ENCODE measurements at places on chromosomes 5 and 9.

DNA sequence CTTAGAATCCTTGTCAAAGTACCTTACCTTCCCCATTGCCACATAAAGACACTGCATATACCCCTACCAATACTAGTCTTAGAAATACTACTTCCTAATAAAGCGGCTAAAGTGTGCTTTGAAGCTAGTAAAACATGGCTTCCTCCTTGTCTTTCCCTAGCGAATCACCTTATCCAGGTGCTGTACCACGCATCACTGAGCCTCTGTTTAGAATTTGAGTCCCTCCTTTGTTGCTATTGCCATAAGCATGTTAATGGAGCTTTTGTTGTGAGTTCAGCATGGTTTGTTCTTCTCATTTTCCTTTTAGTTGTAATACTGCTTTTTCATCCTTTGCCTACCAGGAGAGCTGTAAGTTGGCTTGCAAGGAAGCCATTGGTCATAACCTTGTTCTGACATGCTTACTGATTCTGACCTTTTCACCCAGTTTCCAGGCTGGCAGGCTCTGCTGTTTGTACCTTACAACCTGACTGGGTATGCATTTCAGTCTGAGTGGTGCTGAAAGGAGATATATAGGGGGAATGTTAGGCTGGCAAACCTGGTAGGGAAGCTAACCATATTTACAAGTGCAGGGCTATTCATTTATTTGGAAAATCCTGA, 49.8 kb downstream of the LMNB1 start:
- no peak for DNase-seq

DNA sequence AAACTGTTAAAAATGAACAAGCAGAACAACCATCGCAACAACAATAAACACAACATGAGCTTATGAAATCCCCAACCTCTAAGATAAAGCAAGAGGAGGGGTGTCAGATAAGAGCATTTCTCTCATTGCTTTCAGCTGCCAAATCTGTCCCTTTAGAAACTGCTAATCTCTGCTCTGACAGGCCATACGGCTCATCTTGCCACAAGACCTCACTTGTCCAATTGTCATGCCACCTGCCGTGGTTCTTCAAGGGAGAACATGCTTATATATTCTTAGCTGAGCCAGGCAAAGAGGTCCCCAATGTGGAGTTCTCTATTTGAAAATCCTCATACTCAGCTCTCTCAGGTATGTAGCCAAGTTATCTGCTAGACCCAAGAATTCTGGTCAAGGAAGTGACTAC, 405.0 kb upstream of the TNC start:
- DNase-seq = no peak

DNA sequence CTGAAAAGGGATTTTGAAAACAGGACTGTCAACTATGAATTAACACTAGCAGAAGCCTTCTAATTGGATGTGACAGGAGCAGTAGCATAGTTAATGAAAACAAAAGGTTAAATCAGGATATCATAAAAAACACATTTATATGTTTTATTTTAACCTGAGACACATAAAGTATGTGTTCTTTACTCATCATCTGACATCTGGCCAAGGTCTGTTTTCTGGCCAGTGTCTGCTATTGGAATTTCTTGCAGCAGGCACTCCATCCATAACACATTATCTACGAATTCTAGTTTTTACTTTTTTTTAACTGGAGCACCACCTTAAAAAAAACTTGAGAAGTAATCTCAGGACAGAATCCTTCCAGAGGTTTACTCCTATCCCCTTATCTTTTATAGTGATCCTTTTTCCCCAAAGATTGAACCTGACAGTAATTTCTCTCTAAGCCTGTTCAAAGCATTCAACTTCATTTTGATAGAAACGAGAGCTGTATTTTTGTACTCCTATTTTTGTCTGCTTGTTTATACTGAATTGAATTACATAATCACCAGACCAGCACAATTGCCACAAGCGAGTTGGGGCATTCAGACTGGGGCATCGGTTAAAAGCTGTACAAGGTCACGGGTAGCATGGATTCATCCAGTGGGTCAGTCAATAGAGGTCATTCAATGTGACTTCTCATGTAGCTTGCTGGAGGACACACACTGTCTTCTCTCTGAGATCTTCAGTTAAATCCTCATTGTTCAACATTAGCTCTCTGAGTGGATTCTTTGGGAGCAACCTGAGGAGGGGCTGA, 205.6 kb upstream of the CLINT1 start:
- no peak for DNase-seq

DNA sequence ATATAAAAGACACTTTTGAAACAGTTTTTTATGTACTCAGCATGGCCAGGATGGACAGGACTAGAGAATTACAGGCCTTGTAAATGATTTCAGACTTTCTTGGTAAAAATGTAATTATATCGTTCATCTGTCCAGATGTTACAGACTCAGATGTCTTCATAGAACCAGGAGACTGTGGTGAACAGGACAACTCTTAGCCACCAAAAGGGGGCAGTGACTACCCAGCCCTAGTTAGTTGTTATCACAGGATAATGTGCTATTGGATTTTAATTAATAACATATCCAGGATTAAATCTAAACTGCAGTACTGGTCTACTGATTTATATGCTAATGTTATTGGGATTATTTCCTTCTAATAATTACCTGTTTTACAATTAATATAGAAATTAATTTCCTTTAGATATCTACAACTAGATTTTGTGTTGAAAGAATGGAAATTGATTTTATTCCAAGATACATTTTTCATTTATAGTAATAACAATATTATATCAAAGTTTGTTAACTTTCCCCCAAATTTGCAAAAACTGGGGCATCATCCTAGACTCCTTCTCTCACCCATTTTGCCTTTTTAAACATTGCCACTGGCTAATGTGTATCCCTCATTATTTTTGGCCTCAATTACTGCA, 99.4 kb downstream of the MTREX start:
- no peak for DNase-seq

DNA sequence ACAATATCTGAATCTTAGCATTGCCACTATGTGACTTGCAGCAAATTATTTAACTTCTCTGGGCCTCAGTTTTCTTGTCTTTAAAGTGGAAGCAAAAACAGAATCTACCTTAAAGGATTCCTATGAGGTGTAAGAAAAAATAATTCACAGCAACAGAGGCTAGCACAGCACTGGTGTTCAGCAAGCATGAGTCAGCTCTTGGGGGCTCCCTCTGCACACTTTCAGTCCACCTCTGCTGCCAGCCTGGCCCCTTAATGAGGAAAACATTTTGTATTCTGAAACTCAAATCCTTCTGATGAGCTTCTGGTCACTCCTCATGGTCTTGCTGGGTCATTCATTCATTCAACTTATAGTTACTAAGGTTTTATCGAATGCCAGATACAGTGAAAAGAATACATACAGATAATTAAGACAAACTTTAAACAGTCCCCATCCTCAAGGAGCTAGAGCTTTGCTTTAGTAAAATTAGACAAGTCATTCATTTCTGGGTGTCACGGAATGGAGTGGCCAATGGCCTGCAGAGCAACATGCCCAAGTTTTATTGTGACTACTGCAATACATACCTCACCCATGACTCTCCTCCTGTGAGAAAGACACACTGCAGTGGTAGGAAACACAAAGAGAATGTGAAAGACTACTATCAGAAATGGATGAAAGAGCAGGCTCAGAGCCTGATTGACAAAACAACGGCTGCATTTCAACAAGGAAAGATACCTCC, 26.8 kb upstream of the IQGAP2 start:
- no peak for DNase-seq

DNA sequence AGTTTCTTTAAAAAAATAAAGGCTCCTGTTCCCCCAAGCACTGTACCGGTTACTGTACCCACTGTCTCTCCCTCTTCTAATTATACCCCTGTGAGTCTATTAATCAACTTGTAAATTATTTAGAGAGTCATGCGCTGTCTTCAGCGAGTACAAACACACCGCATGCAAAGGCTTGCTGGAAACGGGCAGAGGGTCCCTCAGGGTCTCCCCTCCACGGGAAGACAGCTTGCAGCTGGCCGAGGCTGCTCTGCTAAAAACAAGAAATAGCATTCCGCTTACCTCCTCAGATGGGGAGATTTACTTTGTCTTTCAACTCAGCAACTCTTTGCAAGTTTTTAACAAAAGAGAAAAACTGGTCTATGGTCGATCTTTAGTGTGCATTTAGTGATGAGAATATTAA, 71.8 kb downstream of the AK8 start:
- no peak for DNase-seq

GRCh38 chr9:682633-683508, 158.6 kb upstream of the DMRT1 start:
- DNase-seq = no peak

GRCh38 chr5:178293815-178294214, 61.2 kb upstream of the PHYKPL start:
- DNase-seq = no peak

All from germinal center (tissue), 1 donor.